ENCODE measurements at places on chromosomes 5 and 9. TPM values are rescaled to one million over a fixed set of nuclear protein-coding genes. Genes with fewer than 3 reads are reported as not detected.

GRCh38 chr5:28766565-28767158 is 1728.3 kb upstream of the CDH9 start:
- H3K27me3 ChIP-seq: no peaks in the 10 kb centered on the region
- no peak for DNase-seq
- H3K36me3 ChIP-seq: no peaks in the 10 kb centered on the region
- no peak overlapping the region for H3K4me3 ChIP-seq

The SLC36A2 gene
- total RNA-seq: not detected

The CER1 gene
- total RNA-seq: not detected

The FAM221B gene
- total RNA-seq: not detected

The CAMK4 gene
- total RNA-seq: 11.8 TPM

- no peak for DNase-seq
- H3K27ac ChIP-seq: peak overlapping the region; percentile 18
- H3K4me3 ChIP-seq: peak overlapping the region; percentile 58
- H3K4me1 ChIP-seq: peaks cover 43% of the 10 kb centered on the region
- peaks cover 5% of the 10 kb centered on the region for H3K27me3 ChIP-seq
- no peaks in the 10 kb centered on the region for H3K36me3 ChIP-seq
These were observed 2.0 kb downstream of the PROB1 start for GRCh38 chr5:139392678-139393496.

- no peak for DNase-seq
- H3K4me3 ChIP-seq: no peak overlapping the region
- H3K36me3 ChIP-seq: no peaks in the 10 kb centered on the region
- no peaks in the 10 kb centered on the region for H3K27me3 ChIP-seq
These were observed 9.7 kb upstream of the MEF2C start for GRCh38 chr5:88892669-88893068.

GRCh38 chr5:159887050-159887449 is 29.2 kb upstream of the ADRA1B start:
- no peak overlapping the region for H3K27ac ChIP-seq
- H3K4me3 ChIP-seq: no peak overlapping the region
- no peaks in the 10 kb centered on the region for H3K4me1 ChIP-seq

DNA sequence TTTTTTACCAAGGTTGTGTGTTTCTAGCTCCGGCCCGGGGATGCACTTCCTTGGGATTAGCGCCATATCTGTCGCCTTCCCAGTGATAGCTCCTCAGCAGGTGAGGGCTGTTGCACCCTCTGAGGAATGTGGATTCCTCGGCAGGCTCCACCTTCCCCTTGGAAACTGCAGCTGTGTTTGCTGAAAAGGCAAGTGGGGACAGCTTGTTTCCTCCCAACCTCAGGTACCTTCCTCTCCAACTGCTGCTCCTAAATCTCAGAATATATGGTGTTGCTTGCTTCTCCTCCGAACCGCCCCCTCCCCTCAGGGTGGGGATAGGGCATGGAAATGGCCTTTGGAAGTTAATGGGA is 1.3 kb downstream of the SLC1A1 start:
- peaks cover 24% of the 10 kb centered on the region for H3K4me1 ChIP-seq
- no peaks in the 10 kb centered on the region for H3K36me3 ChIP-seq
- peak overlapping the region; percentile 70 for H3K4me3 ChIP-seq
- DNase-seq: no peak
- H3K27ac ChIP-seq: no peak overlapping the region

The MEIKIN gene
- not detected for total RNA-seq

GRCh38 chr5:35665096-35665495 is 47.4 kb downstream of the SPEF2 start:
- H3K4me3 ChIP-seq: no peak overlapping the region
- no peak for DNase-seq
- no peaks in the 10 kb centered on the region for H3K36me3 ChIP-seq
- no peaks in the 10 kb centered on the region for H3K27me3 ChIP-seq

The TXNDC8 gene
- total RNA-seq: not detected

DNA sequence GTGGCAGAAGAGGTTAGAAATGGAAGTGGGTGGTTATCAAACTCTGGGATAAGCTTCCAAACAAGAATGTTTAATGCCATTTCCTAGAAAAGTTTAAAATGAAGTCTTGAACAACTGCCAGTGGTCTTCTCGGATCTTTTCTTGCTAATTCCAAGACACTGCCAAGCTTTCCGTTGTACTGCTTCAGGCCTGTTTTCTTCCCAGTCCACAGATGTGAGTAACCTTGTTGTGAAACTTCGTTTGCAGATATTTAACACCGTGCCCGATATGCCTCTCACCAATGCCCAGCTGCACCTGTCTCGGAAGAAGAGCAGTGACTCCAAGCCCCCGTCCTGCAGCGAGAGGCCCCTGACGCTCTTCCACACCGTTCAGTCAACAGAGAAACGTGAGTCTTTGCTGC is 269.8 kb downstream of the NR3C1 start:
- no peaks in the 10 kb centered on the region for H3K27me3 ChIP-seq
- H3K27ac ChIP-seq: no peak overlapping the region
- H3K4me1 ChIP-seq: peaks cover 19% of the 10 kb centered on the region
- DNase-seq: no peak
- no peak overlapping the region for H3K4me3 ChIP-seq
- no peaks in the 10 kb centered on the region for H3K36me3 ChIP-seq

DNA sequence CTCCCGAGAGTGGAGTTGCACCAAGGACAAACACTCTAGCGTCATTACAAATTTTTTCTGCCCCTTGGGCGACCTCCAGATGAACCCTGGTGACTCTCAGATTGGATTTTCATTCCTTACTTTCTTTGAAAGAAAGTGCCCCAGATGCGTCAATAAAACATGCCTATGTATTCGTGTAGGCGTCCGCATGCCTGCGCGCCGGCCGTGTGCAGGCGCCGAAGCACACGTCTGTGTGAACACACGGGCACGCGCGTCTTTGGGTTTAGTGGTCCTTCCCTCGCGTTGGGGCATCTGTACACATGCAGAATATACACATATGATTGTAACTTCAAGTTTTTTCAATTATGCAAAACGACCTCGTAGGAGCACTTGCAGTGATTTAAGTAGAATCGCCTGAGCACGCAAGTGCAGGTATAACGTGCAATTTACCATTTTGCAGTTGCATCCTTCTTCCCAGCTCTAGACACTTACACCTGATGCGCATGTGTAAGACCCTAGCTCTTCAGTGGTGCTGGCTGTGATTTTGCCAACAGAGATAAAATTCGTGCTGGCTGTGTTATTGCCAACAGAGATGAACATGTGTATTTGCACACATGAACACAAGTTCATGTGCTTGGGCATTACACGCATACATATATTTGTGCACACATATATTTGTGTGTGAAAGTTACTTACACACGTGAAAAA is 1.9 kb upstream of the LHX2 start:
- no peak overlapping the region for H3K4me3 ChIP-seq
- H3K27ac ChIP-seq: no peak overlapping the region
- peaks cover 30% of the 10 kb centered on the region for H3K27me3 ChIP-seq
- DNase-seq: no peak
- no peaks in the 10 kb centered on the region for H3K36me3 ChIP-seq
- peaks cover 45% of the 10 kb centered on the region for H3K4me1 ChIP-seq

DNA sequence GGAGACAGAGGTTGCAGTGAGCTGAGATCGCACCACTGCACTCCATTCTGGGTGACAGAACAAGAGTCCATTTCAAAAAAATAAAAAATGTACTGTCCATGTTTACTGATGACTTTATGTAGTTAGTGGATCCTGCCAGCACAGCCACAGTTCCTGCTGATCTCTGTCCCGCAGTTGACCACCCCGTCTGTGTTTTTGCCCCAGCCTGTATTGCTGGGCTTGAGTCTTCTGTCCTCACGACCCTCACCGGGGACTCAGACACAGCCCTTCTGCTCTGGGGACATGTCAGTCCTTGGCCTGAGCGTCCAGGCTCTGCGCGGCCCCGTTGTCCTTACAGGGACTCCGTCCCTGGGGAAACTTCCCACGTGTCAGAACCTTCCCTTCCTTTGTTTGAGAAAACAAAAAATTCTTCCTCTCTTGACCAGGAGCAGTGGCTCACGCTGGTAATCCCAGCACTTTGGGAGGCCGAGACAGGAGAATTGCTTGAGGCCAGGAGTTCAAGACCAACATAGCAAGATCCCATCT is 14.5 kb downstream of the SURF6 start:
- DNase-seq: no peak
- no peak overlapping the region for H3K27ac ChIP-seq
- H3K4me1 ChIP-seq: no peaks in the 10 kb centered on the region

GRCh38 chr9:112753725-112754124 is 3.2 kb downstream of the SNX30 start:
- H3K27ac ChIP-seq: no peak overlapping the region
- H3K27me3 ChIP-seq: no peaks in the 10 kb centered on the region
- H3K4me1 ChIP-seq: peaks cover 67% of the 10 kb centered on the region
- H3K4me3 ChIP-seq: no peak overlapping the region
- no peak for DNase-seq

The LHX2 gene
- not detected for total RNA-seq

The PCDHGA7 gene
- 5.2 TPM for total RNA-seq

GRCh38 chr5:172009536-172010270 is 3.3 kb upstream of the FBXW11 start:
- DNase-seq: no peak
- H3K36me3 ChIP-seq: no peaks in the 10 kb centered on the region
- no peaks in the 10 kb centered on the region for H3K27me3 ChIP-seq
- no peak overlapping the region for H3K27ac ChIP-seq
- peaks cover 18% of the 10 kb centered on the region for H3K4me1 ChIP-seq

The GADD45G gene
- 16.2 TPM for total RNA-seq

DNA sequence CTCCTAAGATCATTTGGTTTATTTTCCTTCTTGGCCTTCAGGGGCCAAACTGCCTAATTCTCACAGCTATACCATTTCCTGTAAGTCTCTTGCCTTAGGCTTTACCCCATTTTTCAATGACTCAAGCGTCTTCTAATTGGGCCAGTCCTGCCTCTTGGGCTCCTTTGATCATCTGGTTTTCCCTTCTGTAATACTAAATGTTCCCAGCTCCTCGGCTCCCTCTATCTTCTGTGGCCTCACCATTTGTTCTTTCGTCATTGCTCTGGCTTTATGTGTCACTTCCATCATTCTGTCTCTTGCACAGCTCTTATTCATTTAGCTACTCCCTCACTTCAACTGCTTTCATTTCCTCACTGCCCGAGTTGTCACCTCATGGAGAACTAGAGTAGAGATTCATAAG is 14.5 kb upstream of the SPINK7 start:
- H3K36me3 ChIP-seq: no peaks in the 10 kb centered on the region
- H3K27ac ChIP-seq: no peak overlapping the region
- no peak overlapping the region for H3K4me3 ChIP-seq

GRCh38 chr5:172630986-172631385 is 10.1 kb upstream of the NEURL1B start:
- DNase-seq: no peak
- no peak overlapping the region for H3K27ac ChIP-seq
- no peaks in the 10 kb centered on the region for H3K27me3 ChIP-seq
- H3K36me3 ChIP-seq: no peaks in the 10 kb centered on the region

DNA sequence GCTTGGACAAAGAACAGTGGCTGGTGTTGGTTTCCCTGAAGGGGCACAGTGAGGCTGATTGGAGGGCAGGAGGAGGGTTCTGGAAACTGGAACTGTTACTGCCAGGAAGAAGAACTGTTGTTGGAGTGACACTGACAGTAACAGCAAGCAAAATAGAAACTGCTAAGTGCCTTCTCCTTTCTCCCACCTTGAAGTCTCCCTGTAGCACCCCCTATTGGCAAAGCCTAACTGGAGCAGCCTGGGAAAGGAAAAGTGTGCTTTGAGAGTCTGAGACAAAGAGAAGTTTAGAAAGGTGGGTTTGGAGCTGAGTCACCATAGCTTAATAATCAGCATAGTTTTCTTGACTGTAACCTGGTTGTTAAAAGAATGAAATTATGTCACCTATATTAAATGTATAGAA is 2.5 kb upstream of the TMEM174 start:
- H3K27ac ChIP-seq: no peak overlapping the region
- H3K36me3 ChIP-seq: no peaks in the 10 kb centered on the region
- no peak overlapping the region for H3K4me3 ChIP-seq
- H3K27me3 ChIP-seq: no peaks in the 10 kb centered on the region
- no peaks in the 10 kb centered on the region for H3K4me1 ChIP-seq

GRCh38 chr9:6247266-6247665 is 31.7 kb downstream of the IL33 start:
- no peaks in the 10 kb centered on the region for H3K36me3 ChIP-seq
- DNase-seq: no peak
- no peak overlapping the region for H3K4me3 ChIP-seq
- H3K27ac ChIP-seq: no peak overlapping the region
- no peaks in the 10 kb centered on the region for H3K27me3 ChIP-seq

The NPDC1 gene
- total RNA-seq: 67.5 TPM

The NEUROG1 gene
- not detected for total RNA-seq

The PCDHGB6 gene
- total RNA-seq: 12.5 TPM

The PAPPA gene
- total RNA-seq: 4.4 TPM

- no peak overlapping the region for H3K4me3 ChIP-seq
- H3K27me3 ChIP-seq: no peaks in the 10 kb centered on the region
- DNase-seq: no peak
- H3K4me1 ChIP-seq: peaks cover 59% of the 10 kb centered on the region
These were observed 52.7 kb upstream of the IFNK start for GRCh38 chr9:27471366-27471765.

The ARID3C gene
- not detected for total RNA-seq

GRCh38 chr5:123720955-123721354 is 209.0 kb downstream of the CSNK1G3 start:
- no peaks in the 10 kb centered on the region for H3K36me3 ChIP-seq
- DNase-seq: no peak
- H3K4me3 ChIP-seq: no peak overlapping the region
- no peaks in the 10 kb centered on the region for H3K4me1 ChIP-seq

GRCh38 chr9:115855458-115856133 is 298.0 kb upstream of the PAPPA start:
- no peaks in the 10 kb centered on the region for H3K27me3 ChIP-seq
- no peak for DNase-seq
- no peaks in the 10 kb centered on the region for H3K36me3 ChIP-seq
- H3K4me1 ChIP-seq: no peaks in the 10 kb centered on the region

DNA sequence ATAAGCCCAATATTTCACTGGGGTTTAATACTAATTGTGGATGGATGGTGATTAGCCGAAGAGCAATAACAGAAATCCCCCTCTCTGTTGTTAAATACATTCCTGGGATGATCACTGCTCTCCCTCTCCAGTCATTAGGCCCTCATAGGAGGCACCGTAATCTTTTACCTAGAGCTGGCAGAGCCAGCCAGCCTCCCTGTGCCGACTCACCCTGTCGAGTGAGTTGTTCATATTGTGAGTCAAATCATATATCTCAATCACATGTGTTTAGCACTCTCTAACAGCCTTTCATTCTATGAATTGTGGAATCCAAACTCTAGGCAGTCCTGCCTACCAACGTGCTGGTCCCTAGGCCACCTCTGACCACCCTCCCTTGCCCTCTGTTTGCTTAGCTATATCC is 771.0 kb downstream of the IRX1 start:
- H3K27me3 ChIP-seq: no peaks in the 10 kb centered on the region
- DNase-seq: no peak
- no peak overlapping the region for H3K27ac ChIP-seq
- H3K4me1 ChIP-seq: no peaks in the 10 kb centered on the region
- no peaks in the 10 kb centered on the region for H3K36me3 ChIP-seq
- H3K4me3 ChIP-seq: no peak overlapping the region

The SEMA5A gene
- total RNA-seq: 9.3 TPM

GRCh38 chr9:34463098-34463900 is 4.7 kb downstream of the DNAI1 start:
- peaks cover 8% of the 10 kb centered on the region for H3K4me1 ChIP-seq
- no peak for DNase-seq

GRCh38 chr5:172878933-172879752 is 45.1 kb downstream of the ERGIC1 start:
- peak overlapping the region; percentile 10 for H3K4me3 ChIP-seq
- no peak for DNase-seq
- peak overlapping the region; percentile 66 for H3K27ac ChIP-seq
- H3K27me3 ChIP-seq: no peaks in the 10 kb centered on the region
- H3K36me3 ChIP-seq: peaks cover 5% of the 10 kb centered on the region

GRCh38 chr5:111730659-111731382 is 26.2 kb downstream of the NREP start:
- no peak overlapping the region for H3K4me3 ChIP-seq
- DNase-seq: no peak
- H3K27ac ChIP-seq: no peak overlapping the region
- H3K4me1 ChIP-seq: no peaks in the 10 kb centered on the region

Data from vagina (tissue), 2 donors.